ENCODE measurements at places on chromosomes 6 and 20. TPM values are rescaled to one million over a fixed set of nuclear protein-coding genes. Genes with fewer than 3 reads are reported as not detected.

DNA sequence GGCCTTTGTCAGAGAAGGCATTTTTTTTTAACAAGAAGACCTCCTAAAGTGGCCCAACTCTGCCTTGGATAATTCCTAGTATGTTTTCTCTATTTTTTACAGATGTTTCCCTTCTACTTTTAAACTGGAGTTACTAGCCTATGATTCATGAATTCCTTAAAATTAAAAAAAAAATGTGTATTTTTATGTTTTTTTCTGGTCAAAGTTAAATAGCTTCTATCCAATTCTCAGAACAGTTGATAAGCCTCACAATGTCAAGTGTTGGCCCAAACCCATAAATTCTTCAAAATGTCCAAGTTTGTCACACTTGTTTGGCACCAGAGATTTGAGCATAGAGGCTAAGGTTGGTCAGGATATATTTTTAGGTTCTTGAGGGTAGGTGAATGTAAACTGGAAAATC is 64.0 kb downstream of the JAG1 start:
- no peak for DNase-seq

DNA sequence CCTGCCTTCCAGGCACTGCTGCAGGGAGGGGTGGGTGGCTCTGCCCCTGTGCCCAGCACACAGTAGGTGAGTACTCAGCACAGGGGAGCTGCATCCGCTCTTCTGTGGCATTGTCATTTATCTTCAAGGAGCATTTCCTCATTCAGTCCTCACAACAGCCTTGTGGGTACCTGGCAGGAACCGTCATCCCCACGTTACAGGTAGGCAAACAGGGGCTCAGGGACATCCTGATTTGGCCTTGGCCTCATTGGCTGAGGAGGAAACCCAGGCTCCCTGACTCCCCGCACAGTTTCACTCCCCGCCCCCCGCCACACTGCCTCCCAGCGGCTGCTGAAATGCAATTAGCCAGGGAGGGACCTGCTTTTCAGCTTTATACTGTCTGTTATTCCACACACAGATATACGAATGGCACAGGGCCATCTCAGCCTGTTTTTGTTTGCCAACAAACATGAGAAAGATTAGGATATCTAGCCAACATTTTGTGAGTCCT is 24.2 kb upstream of the PNPLA1 start:
- no peak for DNase-seq

The FAM162B gene
- total RNA-seq = 0.23 TPM

- DNase-seq = no peak
Measured at GRCh38 chr20:22385602-22386305, 198.6 kb downstream of the FOXA2 start.

GRCh38 chr6:75693534-75693933 is 55.5 kb upstream of the MYO6 start:
- DNase-seq = no peak

The TTBK1 gene
- under 0.01 TPM for total RNA-seq

GRCh38 chr6:15841937-15842726 is 179.3 kb upstream of the DTNBP1 start:
- DNase-seq = no peak
